NCI-H524 (cell line): ENCODE measurements at places on chromosomes 5 and 9.

DNA sequence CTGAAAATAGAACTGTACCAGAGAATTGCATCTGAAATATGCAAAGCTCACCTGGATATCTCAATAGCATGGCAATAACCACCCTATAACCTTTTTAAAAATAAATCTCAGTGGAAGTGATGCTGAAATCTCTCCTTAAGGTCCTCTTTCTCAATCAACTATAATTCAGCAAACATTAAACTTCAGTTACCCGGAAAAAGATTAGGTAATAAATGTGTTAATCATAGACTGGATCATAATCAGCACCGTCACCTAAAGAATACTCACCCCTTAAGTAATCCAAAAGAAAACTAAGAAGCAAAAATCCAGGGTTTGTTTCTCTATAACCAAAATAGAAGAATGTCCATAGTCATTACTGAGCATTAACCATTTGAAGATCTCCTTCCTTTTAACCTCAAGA is 44.3 kb upstream of the DENND4C start:
- no peak for DNase-seq

DNA sequence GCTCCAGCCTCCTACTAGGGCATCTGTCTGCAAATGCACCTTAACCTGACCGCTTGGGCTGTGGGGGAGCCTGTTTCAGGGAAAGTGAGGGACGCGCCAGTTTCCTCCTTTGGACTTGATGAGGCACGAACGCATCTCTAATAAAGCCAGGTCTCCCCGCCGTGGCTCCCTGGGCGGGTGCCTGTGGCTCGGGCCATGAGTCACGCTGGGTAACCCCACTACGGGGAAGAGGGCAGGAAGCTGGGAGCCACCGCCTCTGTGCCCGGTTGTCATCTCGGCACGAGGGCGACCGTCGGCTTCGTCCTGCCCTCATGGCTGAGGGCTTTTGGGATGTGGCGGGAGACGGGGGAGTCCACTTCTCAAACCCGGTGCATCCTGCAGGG is 12.1 kb downstream of the NOTCH1 start:
- DNase-seq: no peak

- no peak for DNase-seq
Observed at GRCh38 chr5:1138445-1139245, 26.8 kb upstream of the SLC12A7 start.

DNA sequence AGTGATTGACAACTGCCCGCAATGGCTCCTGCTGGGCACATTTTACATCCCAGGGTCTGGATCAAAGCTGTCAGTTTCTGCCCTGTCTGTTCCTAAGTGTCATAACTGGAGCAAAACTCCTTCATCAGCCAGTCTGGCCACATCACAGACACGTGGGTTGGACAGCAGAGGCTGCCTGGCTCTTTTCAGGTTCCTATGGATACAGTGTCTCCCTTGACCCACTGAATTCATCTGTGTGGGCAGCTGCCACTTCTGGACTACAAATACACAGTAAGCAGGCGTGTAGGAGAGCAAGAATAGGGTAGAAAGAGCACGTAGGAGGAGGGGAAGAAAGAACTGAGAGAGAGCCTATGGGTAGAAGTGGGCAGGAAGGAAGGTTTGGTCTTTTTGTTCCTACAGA is 238.0 kb downstream of the ENC1 start:
- no peak for DNase-seq

GRCh38 chr5:73037545-73037944 is 81.7 kb downstream of the FCHO2 start:
- no peak for DNase-seq

DNA sequence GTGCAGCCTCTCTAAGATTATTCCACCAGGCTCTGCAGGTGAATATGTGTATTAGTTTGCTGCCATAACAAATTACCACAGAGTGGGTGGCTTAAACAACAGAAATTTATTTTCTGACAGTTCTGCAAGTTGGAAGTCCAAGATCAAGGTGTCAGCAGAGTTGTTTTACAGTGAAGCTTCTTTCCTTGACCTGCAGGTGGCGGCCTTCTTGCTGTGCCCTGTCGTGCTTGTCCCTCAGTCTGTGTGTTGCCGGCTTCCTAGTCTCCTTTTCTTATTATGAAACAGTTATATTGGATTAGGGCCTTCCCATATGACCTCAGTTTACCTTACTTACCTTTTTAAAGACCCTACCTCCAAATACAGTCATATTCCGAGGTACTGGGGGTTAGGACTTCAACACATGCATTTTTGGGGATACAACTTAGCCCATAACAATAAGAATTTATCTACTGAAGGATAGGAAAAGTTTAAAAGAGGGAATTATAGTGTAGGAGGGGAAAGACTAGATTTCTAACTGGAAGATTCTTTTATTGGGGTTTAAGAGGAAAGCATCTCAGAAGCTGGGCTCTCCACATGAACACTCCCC is 97.4 kb downstream of the OSTF1 start:
- peak; percentile 18 for DNase-seq
